ENCODE measurements at places on chromosomes 13 and 19.

- no peak for DNase-seq
Measured at GRCh38 chr13:24050796-24051715, 109.5 kb upstream of the SPATA13 start.

- DNase-seq: no peak
Measured at GRCh38 chr13:80840316-80840976, 499.5 kb upstream of the SPRY2 start.

GRCh38 chr19:49427855-49428546, 2.8 kb downstream of the GFY start:
- no peak for DNase-seq

DNA sequence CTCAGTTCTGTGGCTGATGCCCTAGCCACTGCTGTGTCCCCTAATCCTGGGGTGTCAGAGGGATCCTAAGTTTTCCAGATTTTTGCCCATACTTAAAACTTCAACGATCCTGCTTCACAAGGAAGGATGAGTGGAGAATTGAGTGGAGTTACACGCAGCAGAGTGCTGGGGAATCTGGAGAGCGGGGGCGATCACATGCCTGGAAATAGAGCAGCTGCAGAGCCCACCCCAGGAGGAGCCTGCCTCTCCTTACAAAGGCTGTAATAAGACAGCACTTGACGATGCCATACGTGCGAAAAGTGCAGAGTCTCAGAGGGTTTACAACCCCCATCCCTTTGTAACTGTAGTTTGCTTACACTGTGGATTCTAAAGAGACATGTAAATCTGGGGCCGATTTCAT, 40.6 kb downstream of the SUGP2 start:
- DNase-seq: no peak

GRCh38 chr13:76711550-76712182, 174.5 kb downstream of the KCTD12 start:
- DNase-seq: no peak

GRCh38 chr19:14433554-14434501, 722 bp downstream of the PKN1 start:
- DNase-seq: no peak

DNA sequence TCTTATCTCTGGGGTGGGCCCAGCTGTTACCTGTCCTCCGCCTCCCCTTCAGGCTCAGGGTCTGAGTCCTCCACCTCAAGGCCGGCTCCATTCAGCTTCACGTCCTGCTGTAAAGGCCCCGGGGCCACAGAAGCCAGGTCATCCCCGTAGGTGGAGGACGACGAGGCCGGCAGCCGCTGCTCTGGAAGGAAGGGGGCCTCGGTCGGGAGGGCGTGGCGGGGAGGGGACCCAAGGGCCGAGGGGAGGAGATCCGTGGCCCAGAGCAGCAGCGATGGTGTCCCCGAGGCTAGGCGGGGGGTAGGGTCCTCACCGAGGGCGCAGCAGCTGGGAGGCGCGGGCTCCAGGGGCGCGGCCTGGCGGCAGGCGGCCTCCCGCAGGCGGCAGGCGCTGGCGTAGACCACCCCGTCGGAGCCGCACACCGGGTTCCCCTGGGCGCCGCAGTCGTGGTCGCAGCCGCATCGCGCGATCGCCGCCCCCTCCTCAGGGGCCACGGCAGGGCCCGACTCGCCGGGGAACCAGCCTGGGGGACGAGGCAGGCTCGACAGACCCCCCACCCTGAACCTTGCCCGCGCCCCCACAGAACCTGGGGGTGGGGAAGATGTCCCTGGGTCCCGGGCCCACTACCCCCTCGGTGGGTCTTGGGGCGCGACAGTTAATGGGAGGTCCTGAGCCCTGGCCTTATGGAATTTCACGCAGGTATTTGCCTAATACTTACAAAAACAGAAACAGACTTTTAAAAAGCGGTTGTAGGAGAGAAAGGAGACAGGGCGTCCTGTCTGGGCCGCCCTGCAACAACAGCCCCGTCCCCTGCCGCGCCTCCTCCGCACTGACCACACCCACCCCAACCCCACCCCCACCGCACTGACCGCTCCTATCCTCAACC, 7.6 kb downstream of the F2RL3 start:
- DNase-seq: no peak

- no peak for DNase-seq
Measured at GRCh38 chr13:93304868-93305613, 78.4 kb downstream of the GPC6 start.

DNA sequence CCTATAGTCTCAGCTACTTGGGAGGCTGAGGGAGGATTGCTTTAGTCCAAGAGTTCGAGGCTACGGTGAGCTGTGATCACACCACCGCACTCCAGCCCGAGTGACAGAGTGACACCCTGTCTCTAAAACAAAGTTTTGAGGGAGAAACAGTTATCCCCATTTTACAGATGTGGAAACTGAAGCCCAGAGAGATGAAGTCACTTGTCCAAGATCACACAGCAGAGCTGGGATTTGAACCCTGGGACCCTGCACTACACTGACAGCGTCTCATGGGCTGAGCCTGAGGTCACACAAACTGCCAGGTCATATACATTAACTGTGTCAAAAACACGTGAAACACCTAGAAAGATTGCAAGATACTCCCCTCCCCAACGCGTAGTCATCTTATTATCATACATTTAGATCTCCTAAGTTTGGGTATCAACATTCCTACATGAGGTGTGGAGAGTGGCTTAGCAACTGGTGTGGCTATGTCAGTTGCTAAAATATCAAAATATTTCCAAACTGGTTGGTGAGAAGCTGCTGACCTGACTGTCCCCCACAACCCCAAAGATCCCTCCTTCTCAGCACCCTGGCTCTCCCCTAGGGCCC, 8.2 kb downstream of the FCGBP start:
- DNase-seq: no peak

DNA sequence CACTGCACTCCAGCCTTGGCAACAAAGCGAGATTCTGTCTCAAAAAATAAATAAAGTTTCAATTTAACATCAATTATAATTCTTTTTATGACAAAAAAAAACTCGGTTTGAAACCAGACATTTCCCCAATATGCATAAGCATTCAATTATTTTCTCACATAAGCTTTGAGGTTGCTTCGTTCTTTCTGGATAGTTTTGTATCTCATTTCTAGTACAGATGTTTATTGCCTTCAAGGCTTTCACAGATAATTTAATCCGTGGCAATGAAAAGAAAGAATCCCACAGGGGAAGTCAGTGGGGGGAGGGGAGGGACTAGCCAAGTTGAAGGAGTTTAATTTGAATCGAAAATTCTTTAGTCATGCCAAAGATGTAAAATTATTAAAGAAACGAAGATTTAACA, 29.6 kb upstream of the TSC22D1 start:
- DNase-seq: no peak

All from vagina (tissue), 2 donors.